ENCODE measurements at places on chromosomes 6 and 20. TPM values are rescaled to one million over a fixed set of nuclear protein-coding genes. Genes with fewer than 3 reads are reported as not detected.

DNA sequence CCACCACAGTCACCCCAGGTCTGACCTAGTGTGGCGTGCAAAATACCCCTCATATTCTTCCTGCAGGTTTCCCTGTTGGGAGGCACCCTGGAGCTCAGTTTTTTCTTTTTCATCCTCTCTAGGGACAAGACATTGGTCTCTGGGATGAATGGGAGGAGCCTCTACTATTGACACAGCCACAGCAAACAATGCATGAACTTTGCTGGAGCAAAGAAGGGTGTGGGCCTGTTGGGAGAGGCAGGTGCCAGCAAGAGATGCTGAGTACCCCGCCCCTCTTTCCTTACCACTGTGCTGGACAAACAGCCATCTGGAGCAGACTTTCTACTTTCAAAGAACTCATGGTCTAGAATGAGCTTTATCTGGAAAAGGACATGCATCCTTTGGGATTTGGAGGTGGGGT, 10.1 kb downstream of the TGM3 start:
- DNase-seq, result no peak

DNA sequence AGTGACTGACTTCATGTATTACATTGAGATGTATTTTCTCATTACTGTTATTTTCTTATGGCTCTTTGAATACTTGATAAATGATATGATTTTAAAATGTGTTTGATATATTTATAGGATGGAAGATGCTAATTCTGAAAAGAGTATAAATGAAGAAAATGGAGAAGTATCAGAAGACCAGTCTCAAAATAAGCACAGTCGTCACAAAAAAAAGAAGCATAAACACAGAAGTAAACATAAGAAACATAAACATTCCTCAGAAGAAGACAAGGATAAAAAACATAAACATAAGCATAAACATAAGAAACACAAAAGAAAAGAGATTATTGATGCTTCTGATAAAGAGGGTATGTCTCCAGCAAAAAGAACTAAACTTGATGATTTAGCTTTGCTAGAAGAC, 47.5 kb downstream of the FAM217A start:
- no peak for DNase-seq

- no peak for DNase-seq
Measured at GRCh38 chr20:33701629-33702450, 15.7 kb upstream of the E2F1 start.

GRCh38 chr6:77425216-77425615, 38.1 kb downstream of the HTR1B start:
- DNase-seq, result no peak

GRCh38 chr6:4612636-4613171, 163.5 kb upstream of the CDYL start:
- no peak for DNase-seq

DNA sequence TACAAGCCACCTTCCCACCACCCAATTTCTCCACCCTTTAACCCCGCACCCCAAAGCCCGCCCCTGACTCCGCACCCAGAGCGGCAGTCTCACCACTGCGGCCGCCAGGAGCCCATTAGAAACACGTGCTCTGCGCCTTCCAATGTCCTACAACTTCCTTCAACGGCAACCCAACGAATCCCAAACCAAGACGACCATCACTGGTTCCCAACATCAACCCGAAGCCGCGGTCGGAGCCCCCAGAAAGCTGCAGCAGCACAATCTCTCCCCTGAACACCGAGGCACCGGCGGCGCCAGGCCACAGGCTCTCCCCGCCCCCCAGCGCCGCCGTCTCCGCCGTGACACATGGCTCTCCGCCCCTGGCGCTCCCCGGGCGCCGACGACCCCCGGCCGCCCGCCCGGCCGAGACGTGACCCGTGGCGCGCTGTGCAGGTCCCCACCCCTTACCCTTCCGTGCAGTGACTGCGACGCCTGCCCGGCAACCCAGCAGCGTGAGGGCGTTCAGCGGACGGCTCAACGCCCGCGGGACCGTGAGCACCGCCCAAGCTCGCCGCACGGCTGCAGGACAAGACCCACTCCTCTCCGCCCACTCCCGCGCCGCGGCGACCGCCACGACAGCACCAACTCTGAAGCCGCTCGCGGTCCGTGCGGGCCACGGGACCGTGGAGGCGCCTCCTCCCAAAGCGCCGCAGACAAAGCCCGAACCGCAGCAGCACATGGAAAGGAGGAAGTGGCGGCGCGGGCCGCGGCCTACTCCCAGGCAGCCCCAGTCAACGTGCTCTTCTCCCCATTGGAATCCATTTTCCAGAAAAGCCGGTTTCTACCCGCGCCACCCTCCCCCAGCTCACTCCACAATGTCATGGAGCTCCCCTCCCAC, 551 bp downstream of the SYNCRIP start:
- DNase-seq, result no peak

DNA sequence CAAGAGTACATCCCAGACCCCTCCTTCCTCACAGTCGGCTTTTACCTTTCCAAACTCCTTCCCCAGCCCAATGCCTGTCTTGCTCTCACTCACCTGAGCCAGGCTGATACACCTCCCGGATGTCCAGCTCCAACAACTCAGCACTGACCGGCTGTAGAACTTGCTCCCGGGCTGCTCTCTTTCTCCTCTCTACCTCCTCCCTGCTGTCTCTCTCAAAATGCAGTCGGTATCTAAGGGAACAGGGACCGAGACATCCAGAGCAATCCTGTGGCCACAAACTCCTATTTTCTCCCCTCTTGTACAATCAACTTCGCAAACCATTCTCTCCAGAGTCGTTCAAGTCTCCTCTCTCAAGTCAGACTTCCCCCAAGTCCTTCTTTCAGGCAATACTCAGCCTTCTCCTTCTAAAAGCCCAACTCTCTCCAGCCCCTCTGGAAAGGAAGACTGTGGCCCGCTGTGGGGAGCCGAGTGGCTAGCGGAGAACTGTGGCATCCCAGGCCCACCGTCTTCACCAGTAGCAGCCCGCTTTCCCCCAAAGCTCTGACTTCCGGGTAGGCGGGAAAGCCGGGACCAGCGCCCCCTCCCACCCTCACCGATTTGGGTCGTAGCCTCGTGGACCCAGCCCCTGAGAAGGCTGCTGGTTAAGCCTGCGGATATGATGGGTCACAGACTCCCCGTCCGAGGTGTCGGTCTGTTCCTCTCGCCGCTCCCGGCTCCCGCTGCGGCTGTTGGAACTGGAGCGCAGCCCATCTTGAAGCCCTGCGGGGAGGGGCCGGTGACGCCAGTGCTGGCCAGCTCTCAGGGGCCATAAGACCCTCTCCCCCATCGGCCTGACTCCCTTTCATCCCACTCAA, 1.1 kb downstream of the GNL1 start:
- DNase-seq, result no peak

GRCh38 chr6:39980839-39981580, 46.7 kb upstream of the MOCS1 start:
- peak; percentile 58 for DNase-seq

DNA sequence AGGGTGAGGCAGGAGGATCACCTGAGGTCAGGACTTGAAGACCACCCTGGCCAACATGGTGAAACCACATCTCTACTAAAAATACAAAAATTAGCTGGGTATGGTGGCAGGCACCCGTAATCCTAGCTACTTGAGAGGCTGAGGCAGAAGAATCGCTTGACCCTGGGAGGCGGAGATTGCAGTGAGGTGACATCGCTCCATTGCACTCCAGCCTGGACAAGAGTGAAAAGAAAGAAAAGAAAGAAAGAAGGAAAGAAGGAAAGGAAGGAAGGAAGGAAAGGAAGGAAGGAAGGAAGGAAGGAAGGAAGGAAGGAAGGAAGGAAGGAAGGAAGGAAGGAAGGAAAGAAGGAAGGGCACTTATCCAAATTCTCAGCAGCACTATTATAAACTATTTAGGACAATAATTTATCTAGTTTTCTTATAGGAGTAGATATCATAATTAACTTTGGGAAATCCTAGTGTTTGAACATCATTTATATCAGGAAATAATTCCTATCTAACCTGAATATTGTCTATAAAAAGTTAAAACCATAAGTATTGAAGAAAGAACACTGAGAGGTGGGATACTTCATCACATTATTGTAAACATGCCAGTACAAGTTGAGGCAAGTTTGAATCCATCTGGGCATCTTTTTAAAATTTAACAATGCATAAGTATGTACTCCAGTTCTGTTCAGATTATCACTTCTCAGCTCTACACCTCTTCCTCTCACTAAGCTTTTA, 305.5 kb downstream of the SLC35F1 start:
- DNase-seq, result no peak

DNA sequence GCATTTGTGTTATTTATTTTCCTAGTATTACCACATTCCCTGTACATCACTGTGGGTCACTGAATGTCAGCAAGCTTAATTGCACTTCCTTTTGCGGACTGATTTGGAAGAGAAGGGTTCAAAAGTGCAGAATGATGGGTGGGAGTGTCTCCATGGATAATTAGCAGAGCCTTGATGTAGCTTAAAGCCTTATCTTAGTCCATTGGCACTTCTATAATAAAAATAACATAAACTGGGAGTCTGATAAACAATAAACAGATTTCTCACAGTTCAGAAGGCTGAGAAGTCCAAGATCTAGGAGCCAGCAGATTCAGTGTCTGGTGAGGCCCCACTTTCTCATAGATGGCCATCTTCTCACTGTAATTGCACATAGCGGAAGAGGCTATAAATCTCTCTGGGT, 501.1 kb upstream of the POU3F2 start:
- no peak for DNase-seq

- DNase-seq, result no peak
Measured at GRCh38 chr6:143581835-143582480, 70.4 kb upstream of the FUCA2 start.

DNA sequence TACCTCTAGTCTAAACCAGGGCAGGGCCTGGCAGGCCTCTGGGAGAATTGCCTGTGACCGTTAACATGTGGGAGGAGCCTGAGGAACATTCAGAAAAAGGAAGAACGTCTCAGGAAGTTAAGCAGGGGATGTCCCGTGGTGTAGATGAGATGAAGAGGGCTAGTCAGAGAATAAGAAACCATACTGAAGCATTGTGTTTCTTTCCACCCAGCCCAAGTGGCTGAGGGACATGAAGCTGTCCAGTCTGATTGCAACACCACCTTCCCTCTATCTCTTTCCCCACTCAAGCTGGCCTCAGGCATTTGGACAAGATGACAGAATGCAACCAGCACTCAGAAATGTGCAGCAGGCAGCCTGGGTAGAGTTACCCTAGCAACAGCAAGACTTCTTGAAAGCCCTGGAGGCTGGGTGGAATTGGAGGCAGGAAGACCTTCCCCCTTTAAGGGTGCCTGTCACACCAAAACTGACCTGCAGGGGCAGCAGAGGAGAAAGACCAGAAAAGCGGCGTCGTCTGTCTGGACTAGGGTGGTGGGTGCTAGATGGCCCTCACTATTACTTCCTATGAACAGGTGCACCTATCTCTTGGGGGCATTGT, 186.1 kb downstream of the UNC5CL start:
- DNase-seq, result peak; percentile 2

- DNase-seq, result peak; percentile 75
Measured at GRCh38 chr6:160386869-160387530, 38.8 kb downstream of the SLC22A3 start.

ZFP57 gene
- 0.10 TPM for total RNA-seq

LRRN4 gene
- total RNA-seq, result 113 TPM

C6orf141 gene
- total RNA-seq, result 2.4 TPM

TBXT gene
- not detected for total RNA-seq

All from renal cortical epithelial cell (primary cell).